ENCODE measurements at places on chromosomes 11 and 22.

GRCh38 chr11:65219930-65220213 is 38.1 kb downstream of the CAPN1 start:
- DNase-seq = no peak

- no peak for DNase-seq
These were observed 57.1 kb downstream of the FAM181B start for GRCh38 chr11:82676483-82677094.

DNA sequence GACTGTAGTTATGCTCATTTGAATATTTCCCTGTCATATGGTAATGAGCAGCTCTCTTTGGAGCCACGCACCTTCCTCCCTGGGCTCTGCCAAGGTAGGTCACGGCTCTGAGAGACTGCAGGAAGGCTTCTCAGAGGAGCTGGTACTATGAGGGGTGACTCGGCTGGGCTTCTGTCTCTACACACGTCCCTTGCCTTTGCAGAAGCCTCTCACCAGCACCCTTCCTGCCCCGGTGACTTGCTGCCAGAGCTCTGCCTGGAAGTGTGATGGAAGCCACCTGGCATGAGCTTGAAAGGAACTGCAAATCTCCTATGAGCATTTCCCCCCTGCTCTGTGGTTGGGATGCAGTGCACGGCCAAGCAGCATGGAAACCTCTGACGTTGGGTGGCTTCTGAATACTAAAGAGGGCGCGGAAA is 74.2 kb downstream of the KIRREL3 start:
- no peak for DNase-seq

GRCh38 chr22:30294066-30294465 is 4.8 kb upstream of the CASTOR1 start:
- no peak for DNase-seq

DNA sequence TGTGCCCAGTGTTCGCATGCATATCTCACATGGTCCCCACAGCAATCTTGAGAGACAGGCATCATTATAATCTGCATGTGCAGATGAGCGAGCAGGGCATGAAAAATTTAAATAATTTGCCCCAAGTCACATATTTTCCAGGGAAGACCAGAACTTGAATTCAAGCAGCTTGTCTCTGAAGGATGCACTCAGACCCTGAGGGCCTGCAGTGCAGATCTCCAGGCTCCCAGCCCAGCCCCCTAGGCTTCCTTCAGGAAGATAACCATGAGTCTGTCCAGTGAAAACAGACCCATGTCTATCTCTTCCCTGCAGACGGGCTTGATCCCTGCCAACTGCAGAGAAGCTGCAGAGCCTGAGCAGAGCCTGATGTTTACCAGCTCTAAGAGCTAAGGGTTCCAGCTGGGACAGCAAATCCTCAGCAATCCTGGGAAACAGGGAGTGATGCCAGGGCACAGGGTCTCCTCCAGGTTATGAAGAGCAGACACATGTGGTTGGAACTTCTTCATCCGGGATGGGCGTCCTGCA is 55.1 kb downstream of the NAV2 start:
- no peak for DNase-seq

All from NCI-H1092 (cell line).